ENCODE measurements at places on chromosomes 3 and 15. TPM values are rescaled to one million over a fixed set of nuclear protein-coding genes. Genes with fewer than 3 reads are reported as not detected.

Gene TRAT1
- total RNA-seq, result not detected

Gene IP6K1
- 56.6 TPM for total RNA-seq

Gene PTH1R
- total RNA-seq, result 8.9 TPM

Gene AHSG
- total RNA-seq, result not detected

Gene TRNT1
- 21.9 TPM for total RNA-seq

Gene GXYLT2
- total RNA-seq, result 35.1 TPM

Gene NTRK3
- 87.3 TPM for total RNA-seq

Gene LRTM1
- not detected for total RNA-seq

Gene APOD
- 153 TPM for total RNA-seq

Gene P4HTM
- 57.6 TPM for total RNA-seq

Gene ZNF197
- 9.6 TPM for total RNA-seq

Gene UCN2
- total RNA-seq, result not detected

Gene RLBP1
- total RNA-seq, result not detected

Gene CD96
- total RNA-seq, result 5.1 TPM

Gene CORO2B
- total RNA-seq, result 4.3 TPM

DNA sequence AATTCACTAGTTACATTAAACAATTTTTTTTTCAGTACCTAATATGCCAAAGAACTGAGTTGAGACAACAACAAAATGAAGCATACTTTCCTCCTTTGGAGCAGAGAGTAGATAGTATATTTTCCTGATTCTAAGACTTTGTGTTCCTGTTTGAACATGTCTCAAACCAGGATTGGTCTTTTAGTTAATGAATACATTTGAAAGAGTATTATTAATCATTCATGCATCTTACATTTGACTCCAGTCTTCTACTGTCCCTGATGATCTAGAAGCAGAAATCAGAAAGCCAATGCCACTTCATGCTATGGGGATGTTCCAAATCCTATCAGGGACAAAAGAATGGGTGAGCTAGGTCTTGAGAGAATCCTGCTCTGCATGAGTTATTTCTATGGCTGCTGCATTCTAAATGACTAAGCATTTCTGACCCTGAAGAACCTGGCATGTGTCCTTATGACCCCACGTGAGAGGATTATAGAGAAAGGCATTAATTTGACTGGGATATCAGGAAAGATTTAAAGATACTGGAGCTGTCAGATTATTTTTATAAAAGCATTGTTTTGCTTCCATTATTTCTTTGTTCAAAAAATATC lies 32.9 kb upstream of the MBNL1 start:
- DNase-seq, result no peak

GRCh38 chr3:190595179-190595795 lies 81.4 kb downstream of the IL1RAP start:
- DNase-seq, result no peak

GRCh38 chr3:154131830-154132229 lies 10.6 kb downstream of the ARHGEF26 start:
- DNase-seq, result no peak

DNA sequence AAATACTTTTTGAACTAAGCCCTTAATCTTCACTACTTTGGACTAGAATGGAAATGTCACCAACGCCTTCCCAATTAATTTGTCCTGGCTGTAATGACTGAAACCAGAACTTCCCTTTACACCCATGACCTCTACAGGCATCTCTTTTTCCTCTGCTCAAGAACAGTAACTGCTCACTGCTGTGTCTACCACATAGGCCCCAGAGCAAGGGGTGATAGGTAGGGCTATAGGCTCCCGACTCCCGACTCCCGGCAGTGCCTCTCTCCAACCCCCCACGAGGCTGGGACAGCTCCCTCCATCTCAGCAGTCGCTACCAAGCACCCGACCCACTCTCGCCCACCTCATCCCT lies 384 bp upstream of the LEKR1 start:
- no peak for DNase-seq

DNA sequence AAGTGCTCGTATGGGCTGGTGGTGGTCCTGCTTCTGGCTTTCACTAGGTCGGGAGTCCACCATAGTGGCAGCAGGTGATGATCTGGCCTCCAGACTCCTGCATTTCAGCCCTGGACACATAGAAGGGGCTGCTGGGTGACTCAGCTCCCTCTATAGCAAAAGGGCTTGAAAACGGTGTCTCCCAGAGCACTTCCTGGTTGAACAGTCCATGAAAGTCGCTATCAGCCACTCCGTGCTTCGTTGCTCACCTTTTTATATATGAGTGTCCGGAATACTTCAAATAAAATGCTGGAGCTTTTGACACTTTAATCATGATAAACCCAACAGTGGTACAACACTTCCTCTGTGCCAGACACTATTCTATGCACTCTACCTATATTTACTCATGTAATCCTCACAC lies 213.2 kb downstream of the PDZRN3 start:
- no peak for DNase-seq

DNA sequence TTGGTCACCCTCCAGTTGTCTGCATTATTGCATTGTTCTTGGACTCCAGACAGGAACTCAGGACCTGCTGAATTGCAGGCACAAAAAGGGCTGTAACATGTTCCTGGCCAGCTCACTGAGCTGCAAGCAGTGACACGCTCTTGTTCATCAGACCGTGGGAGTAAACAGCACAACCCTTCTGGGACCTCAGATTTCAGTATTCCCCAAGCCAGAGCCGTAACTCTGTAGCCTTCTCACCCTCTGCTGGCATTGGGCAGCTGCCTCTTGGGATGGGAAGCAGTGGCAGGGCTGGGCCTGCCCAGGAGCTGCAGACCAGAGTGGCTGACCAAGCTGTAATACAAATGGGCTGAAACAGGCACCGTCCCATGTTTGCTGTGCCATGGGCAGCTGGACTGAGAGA lies 607.1 kb upstream of the BCHE start:
- DNase-seq, result no peak

DNA sequence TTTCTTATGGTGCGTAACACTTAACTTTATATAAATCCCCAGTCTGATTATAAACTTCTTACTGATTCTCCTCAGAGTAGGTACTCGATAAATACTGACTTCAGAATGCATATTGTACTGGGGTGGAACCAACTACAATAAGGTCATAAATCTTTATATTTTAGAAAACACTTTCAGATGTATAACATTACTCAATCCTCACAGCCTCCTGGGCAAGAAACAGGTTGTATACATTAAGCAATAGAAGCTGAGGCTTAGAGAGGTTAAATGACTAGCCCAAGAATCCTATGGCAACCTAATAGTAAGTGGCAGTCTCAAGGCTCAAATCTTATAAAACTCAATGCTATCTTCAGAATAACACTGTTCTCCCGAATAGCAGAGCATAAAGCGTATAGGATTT lies 9.1 kb downstream of the VPS13C start:
- no peak for DNase-seq

- no peak for DNase-seq
These were observed 112.7 kb downstream of the OXSM start for GRCh38 chr3:25902586-25902985.

- DNase-seq, result peak; percentile 39
These were observed 51.2 kb upstream of the MINAR1 start for GRCh38 chr15:79380755-79381497.

- DNase-seq, result no peak
These were observed 959 bp downstream of the ZNF592 start for GRCh38 chr15:84749111-84749991.

GRCh38 chr3:102571720-102572384 lies 137.0 kb downstream of the ZPLD1 start:
- DNase-seq, result no peak

GRCh38 chr15:80415358-80415670 lies 11.1 kb downstream of the ARNT2 start:
- no peak for DNase-seq

- no peak for DNase-seq
These were observed 10.0 kb downstream of the CRYGS start for GRCh38 chr3:186534113-186534669.

DNA sequence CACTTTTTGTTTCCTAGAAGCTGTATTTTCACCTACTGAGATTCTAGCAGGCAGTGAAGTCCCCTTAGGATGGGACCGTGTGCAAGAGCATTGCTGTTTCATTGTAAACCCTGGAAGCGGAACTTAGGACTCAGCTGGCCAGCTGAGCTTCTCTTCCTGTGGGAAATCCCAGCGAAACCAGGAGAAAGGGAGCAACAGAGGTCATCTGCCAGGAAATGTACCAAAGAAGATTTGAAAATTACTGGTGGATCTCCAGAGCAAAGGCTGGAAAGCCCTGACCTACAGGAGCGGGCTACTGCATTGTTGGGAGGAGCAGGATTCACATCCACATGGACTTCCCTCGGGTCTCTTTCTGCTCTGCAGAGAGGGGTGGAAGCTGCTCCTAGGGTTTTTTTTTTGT lies 7.6 kb upstream of the ADPRH start:
- no peak for DNase-seq

DNA sequence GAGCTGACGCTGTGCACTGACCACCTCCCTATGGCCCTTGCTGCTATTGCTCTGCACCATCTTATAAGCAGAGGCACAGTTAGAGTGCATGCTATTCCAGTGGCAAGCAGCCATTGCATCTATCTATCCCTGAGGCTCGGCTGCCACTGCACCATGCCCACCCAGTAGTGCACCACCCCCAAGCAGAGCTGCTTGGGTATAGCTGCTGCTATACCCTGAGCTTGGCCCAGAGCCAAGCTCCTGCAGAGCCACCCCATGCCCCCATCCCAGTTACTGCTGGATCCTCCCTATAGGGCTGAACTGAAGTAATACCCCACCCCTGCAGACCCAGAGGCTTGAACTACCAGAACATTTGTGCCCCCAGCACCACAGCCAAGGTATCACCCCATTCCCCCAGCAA lies 19.6 kb upstream of the IGSF10 start:
- DNase-seq, result no peak

DNA sequence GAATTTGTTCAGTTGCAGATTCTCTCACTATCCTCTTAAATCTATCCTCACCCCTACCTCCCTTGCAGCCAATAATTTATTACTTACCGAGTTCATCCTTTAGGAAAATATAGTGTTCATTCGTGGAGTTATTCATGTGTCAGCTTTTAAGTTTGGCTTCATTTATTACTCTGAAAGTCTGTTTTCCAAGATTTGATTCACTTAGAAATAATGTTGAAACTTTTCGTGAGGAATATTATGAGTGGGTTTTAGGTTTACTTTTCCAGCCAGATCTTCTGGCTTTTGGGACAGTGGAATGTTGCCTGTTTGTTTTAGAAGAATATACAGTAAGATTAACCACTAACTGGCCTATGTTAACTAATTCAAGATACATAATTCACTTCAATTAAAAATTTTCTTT lies 161.0 kb upstream of the CGNL1 start:
- DNase-seq, result no peak

DNA sequence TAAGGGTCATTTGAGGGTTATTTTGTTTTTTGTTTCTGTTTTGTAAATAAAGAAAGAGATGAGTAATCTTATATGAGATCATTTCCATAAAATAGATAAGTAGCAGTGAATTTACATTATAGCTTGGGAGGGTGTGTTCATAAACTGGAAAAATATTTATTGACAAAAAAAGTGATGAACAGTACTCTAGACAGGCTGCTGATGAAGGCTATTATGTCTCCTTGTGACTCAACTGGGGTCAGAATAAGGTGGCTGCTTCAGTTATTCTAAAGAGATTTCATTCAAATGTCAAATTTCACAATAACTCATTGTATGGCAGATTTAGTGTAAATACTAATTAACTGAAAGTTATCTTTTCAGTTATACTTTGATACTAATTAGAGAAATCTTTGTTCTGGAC lies 251.1 kb upstream of the CMC1 start:
- DNase-seq, result no peak

DNA sequence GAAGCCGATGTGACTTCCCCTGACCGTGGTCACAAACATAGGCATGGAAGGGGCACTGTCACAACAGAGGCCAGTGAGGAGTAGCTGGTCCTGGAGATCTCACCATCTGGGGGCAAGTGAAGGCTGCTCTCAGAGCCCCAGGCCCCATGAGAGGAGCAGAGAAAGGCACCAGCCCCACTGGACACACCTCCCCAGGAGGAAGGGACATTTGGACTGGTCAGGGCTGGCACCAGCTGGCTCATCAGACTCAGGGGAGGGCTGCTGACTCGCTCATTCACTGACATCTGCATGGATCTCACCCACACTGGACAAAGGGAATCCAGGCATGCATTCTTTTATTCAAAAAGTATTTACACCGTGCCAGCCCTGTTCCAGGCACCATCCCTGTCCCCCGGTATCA lies 26.8 kb downstream of the ESYT3 start:
- DNase-seq, result no peak

GRCh38 chr15:94352636-94353487 lies 121.5 kb downstream of the MCTP2 start:
- DNase-seq, result no peak

- no peak for DNase-seq
These were observed 854.1 kb downstream of the NAALADL2 start for GRCh38 chr3:175713268-175713667.

DNA sequence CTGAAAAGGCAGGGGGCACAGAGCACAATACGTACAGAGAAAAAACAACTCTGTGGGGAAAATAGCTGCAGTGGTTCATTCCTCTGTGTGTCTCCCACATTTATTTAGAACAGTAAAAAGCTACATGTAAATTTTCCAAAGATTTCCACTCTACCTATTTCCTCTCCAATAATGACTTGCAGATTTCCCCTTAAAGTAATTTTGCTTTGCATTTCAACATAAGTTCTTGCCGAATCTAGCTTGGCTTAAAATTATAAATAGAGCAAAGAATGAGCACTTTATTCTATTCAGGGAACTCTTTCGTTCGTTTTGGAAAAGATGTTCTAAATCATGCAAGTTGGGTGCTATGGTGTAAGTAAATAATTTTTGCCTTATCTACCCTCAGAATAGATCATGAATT lies 58.2 kb upstream of the NR2E3 start:
- no peak for DNase-seq

- peak; percentile 49 for DNase-seq
These were observed 42.9 kb upstream of the LMCD1 start for GRCh38 chr3:8458711-8459110.

GRCh38 chr3:37904601-37905000 lies 42.9 kb downstream of the CTDSPL start:
- DNase-seq, result no peak

- no peak for DNase-seq
These were observed 28.8 kb upstream of the SYNM start for GRCh38 chr15:99076109-99076508.

- DNase-seq, result no peak
These were observed 107.1 kb upstream of the TPM1 start for GRCh38 chr15:62935300-62936081.

- no peak for DNase-seq
These were observed 200.8 kb upstream of the GOLGA6L4 start for GRCh38 chr15:84034578-84035398.

Measured in thoracic aorta (tissue), 2 donors.